ENCODE measurements at places on chromosomes 16 and 17.

DNA sequence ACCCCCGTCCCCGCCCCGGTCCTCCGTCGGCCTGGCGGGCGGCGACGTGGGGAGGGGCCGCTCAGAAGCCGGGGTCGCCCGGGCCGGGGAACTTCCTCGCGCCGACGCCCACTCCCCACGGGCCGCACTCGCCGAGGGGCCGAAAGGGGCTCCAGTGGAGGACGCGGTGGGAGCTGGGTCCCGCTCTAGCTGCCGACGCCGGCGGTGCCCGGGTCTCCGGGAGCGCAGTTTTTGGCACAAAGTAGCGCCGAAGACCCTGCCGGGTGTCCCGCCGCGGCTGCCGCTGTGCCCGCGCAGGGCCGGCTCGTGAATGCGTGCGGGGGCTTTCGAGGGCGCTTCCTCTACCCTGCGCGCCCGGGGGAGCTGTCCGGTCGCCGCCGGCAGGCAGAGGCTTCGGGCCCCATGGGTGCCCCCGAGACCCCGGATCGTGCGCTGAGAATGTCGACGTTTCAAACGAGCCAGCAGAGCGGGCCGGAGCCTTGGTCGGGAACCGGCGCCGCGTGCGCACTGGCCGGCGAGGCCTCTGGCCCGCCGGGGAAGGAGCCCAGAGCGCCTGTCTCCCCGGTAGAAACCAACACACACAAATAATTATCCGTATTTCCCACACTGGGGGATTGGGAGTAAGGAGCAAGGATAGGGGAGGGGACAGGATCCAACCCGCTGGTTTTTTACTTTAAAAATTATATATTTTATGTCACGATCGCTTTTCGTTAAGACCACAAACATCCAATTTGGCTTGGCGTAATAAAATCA lies 46.6 kb upstream of the SLC38A10 start:
- DNase-seq: no peak

GRCh38 chr17:59623151-59623550 lies 3.5 kb downstream of the CLTC start:
- DNase-seq: no peak

- DNase-seq: no peak
These were observed 231.1 kb upstream of the CA10 start for GRCh38 chr17:52389632-52390031.

DNA sequence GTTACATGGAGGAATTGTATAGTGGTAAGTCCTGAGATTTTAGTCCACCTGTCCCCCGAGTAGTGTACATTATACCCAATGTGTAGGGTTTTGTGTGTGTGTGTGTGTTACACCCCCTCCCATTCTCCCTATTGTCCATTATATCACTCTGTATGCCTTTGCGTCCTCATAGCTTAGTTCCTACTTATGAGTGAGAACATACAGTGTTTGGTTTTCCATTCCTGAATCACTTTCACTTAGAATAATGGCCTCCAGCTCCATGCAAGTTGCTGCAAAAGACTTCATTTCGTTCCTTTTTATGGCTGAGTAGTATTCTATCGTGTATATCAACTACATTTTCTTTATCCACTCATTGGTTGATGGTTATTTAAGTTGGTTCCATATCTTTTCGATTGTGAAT lies 635 bp upstream of the FA2H start:
- no peak for DNase-seq

DNA sequence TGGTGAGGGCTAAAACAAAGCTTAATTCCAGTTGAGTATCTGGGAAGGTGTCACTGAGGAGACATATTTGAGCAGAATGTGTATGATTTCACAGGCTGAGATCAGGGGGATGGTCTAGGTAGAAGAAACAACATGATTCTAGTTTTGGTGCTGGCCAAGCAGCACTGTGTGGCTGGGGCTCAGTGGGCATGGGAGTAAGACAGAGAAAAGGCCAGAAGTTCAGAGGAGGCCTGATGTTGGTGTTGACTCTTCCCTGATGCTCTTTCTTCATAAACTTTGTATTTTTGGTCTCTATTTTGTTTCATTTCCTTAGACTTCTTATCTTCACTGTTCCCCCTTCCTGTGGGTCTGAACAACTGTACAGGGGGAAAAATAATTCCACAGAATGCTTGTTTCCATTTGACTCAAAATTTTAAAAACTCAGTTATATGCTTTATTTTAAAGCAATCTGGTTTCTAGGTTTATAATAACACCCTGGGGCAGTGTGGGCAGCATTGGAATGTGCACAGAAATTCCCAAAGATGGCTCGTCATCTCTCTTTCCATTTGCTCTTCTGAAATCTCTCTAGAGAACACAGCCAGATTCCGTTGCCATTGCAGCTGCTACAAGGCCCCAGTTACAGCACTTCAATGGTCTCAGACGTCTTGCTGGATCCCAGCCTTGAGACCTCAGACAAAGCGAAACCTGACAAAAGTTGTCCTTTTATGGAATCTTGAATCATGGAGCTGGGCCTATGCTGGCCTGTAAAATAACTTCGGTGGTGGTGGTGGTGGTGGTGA lies 68.3 kb downstream of the SNX11 start:
- DNase-seq: no peak

Measured in activated B cell treated with CpG ODN at 0.5 μM for 24 hours (primary cell).